OCI-LY7 (cell line): ENCODE measurements at places on chromosomes 11 and 22. TPM values are rescaled to one million over a fixed set of nuclear protein-coding genes. Genes with fewer than 3 reads are reported as not detected.

- no peak for DNase-seq
Observed at GRCh38 chr11:131914361-131914774, 544.0 kb downstream of the NTM start.

Gene PRAME
- not detected in 2 replicates for total RNA-seq

- DNase-seq: no peak
Observed at GRCh38 chr11:101321222-101321621, 191.6 kb upstream of the PGR start.

DNA sequence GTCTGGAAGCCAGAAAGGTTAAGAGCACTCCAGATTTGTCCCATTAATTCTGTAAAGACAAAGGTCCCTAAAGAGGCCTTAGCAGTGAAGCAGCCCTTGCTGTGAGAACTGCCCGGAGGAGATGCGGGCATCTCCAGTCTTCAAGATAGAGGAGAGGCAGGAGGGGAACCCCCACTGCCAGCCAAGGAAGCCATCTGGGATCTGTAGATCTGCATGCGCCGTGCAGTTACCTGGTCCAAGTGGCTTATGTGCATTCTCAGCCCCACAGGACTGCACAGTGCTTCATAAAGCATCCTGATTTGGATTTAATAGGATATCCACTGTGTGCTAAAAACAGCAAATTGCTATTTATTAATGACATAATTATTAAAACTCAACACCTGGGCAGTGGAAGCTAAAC, 834.6 kb downstream of the NTM start:
- DNase-seq: no peak

- no peak for DNase-seq
Observed at GRCh38 chr11:89612096-89612495, 98.0 kb upstream of the TRIM77 start.

Gene OR52N4
- 0.37 TPM in 1 of 2 replicates, not detected in the other for total RNA-seq

- DNase-seq: no peak
Observed at GRCh38 chr22:23107487-23108248, 34.1 kb downstream of the RSPH14 start.

GRCh38 chr22:39690881-39691605, 120.5 kb downstream of the CACNA1I start:
- no peak for DNase-seq

GRCh38 chr11:104098132-104098531, 61.7 kb downstream of the DDI1 start:
- DNase-seq: no peak

- DNase-seq: peak; percentile 57
Observed at GRCh38 chr11:64165842-64166635, at the start of gene MACROD1. Gene MACROD1 (minus strand): TSS chr11:64166113. CDS start chr11:64165994, 119 bp downstream.

- DNase-seq: no peak
Observed at GRCh38 chr11:23425381-23425780, 565.1 kb upstream of the CCDC179 start.

- DNase-seq: no peak
Observed at GRCh38 chr11:34149274-34149673, 43.8 kb downstream of the NAT10 start.

- DNase-seq: no peak
Observed at GRCh38 chr11:34255101-34255500, 102.7 kb downstream of the ABTB2 start.

GRCh38 chr22:44454113-44454769, 43.8 kb downstream of the RTL6 start:
- no peak for DNase-seq

- DNase-seq: no peak
Observed at GRCh38 chr11:22928207-22928917, 68.1 kb upstream of the CCDC179 start.

GRCh38 chr11:56906683-56907148, 82.0 kb upstream of the OR5AK2 start:
- DNase-seq: no peak

Gene CRYBB2
- not detected in 2 replicates for total RNA-seq

DNA sequence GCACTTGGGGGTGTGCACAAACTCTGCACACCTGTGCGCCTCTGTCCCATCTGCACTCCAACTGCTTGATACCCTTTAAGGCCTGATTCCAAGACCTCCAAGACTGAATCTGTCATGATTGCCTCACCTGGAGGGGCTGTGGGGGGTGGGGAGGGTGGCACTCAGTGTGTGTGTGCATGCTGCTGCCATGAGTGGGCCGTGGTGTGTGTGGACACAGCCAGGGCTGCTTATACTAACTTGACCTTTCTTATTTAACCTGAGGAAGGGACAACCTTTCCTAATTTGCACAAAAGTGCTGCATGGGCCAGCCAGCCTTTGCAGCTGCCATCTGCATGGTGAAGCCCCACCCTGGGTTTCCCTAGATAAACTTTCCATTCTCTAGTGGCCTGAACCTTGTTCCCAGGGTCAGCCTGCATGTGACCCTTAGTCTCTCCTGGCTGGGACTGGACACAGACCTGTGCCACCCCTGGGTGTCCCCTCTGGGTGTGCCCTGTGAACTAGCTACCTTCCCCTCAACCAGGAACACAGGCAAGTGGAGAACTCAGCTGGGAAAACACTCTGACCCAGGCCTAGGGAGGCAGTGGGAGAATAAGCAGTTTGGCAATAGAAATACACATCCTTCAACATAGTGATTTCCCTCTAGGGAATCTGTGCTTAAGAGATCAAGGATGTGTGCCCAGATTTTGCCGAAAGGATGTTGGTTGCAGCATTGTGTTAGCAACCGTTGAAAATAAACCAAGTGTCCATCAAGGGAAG, 45.4 kb upstream of the DKK3 start:
- DNase-seq: no peak

- DNase-seq: no peak
Observed at GRCh38 chr11:78244080-78244479, 55.4 kb downstream of the USP35 start.

Gene NRGN
- total RNA-seq: 15.3 and 16.9 TPM in 2 replicates

- no peak for DNase-seq
Observed at GRCh38 chr11:36239636-36240035, 49.6 kb downstream of the COMMD9 start.

- DNase-seq: no peak
Observed at GRCh38 chr22:40031766-40032470, 37.2 kb downstream of the FAM83F start.

GRCh38 chr11:116692318-116693101, 80.3 kb downstream of the BUD13 start:
- no peak for DNase-seq

Gene AMPD3
- total RNA-seq: 17.0 and 25.6 TPM in 2 replicates

Gene IL18
- not detected in 2 replicates for total RNA-seq
